ENCODE measurements at places on chromosomes 5 and 9.

GRCh38 chr5:175752826-175753535 is 95.1 kb downstream of the HRH2 start:
- DNase-seq: no peak

- no peak for DNase-seq
These were observed 190.6 kb upstream of the MAP3K1 start for GRCh38 chr5:56624751-56625150.

- DNase-seq: no peak
These were observed 70.8 kb upstream of the COL5A1 start for GRCh38 chr9:134570711-134571325.

DNA sequence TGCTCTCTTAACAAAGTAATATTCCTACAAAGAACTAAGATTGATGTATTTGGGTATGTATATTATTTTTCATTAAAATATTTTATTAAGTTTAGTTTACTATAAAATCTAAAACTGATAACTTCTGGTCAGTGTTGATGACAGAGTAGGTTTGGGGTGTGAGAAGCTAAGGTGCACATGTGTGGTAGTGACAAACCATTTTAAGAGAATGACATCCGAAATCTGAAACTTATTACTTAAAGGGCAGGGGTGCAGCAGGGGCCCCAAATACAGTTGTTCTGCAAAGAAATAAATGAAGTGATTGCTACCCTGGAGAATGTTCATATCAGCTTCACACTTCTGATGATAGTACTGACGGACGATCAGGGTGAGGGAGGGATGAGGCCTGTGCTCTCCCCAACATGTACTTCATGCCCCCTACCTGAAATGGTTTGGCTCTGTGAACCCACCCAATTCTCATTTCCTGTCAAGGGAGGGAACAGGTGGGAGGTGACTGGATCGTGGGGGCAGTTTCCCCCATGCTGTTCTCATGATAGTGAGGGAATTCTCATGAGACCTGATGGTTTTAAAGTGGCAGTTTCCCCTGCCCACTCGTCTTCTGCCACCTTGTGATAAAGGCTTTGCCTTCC is 125.3 kb upstream of the RFX3 start:
- no peak for DNase-seq

DNA sequence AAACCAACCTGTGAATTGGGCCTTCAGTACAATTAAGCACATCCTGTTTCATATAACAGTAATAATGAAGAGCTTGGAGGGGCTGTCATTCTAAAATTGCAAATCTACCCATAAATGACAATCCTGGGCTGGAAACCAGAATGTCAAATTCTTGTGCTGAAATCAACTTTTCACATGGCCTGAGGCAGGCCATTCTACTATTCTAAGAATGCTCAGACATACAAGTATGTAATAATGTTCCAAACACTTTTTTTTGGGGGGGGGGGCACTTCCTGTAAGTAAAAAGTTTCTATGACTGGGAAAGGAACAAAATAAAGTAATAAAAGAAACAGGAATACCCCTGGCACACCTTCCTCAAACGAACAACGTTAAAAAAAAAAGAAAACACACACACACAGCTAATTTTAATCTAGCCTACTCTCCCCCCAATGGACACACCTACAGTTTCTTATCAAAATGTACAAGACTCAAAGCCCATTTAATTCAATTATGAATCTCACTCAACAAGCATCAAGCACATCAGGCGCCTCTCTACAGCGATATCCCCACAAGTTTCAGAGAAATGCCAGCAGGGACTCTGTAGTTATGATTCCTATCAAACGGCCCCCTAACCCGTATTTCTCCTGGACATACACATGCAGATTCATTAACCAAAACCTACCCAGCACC is 1.4 kb downstream of the ETF1 start:
- DNase-seq: peak; percentile 30

DNA sequence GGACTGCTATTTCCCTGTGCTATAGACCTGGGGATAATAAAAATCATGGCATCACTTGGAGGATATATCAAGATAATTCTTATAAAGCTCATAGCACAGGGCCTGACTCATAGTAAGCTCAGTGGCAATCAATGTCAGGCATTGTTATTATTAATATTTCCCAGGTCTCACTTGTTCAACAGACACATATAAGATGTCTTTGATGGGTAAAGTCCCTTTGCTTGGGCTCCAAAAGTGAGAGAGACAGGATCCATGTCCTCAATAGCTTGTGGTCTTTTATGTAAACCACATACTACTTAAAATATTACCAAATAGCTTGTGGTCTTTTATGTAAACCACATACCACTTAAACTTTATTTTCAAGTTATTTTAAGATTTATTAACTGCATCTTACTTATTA is 11.2 kb downstream of the SH3RF2 start:
- no peak for DNase-seq

DNA sequence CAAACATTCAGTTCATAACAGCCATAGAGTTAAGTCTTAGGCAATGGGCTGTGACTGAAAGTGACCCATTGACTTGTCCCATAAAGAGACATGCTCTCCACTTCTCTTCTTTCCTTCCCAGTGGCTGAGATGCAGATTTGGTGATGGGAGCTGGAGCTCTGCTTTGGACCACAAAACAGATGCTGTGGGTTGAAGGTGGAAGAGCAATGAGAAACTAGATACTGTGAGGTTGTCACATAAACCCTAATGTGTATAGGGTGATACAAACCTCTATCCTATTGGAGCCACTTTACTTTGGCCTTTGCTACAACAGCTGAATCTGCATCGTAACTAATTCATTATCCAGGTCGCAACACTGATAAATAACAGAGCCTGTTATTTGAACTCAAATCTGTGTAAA is 192.0 kb downstream of the TTC39B start:
- no peak for DNase-seq

DNA sequence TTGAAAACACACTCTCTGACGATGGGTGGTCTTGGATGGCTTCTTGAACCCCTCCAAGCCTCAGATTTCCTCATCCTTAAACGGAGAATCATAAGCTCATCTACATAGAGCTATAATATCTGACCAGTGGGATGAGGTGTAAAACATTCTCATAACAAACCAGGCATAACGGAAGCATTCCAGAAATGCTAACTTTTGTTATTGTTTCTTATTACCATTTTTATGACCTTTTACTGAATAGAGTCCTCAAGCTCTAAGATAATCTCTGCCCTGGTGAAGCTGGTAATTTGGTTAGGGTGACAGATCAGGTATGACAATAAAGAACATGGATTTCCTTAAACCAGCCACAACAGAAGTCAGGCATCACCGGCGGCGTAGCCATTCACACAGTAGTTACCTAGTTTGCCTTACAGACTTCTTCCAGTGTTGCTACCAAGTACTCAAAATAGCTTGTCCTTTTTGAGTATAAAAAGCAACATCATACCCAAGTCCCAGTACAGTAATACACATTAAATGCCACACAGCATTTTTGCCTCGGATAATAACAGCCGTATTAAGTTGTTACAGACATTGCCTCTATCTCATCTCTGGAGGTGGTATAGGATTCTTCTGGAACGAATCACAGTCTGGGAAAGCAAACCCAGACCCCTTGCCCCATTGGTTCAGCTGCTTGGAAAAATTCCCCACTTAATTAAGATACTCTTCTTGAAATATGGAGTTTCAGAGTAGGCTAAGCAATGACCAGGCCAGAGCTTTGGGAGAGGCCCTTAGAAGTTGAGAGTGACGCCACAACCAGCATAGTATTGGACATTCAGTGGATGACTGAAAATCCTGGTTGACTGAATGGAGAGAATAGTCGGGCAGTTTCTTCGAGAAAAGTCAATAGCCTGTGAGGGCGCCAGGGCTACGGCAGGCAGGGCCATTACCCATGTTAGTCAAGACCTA is 252.5 kb downstream of the SLIT3 start:
- no peak for DNase-seq

GRCh38 chr9:112786829-112787520 is 36.4 kb downstream of the SNX30 start:
- DNase-seq: no peak

- DNase-seq: no peak
These were observed 578.4 kb downstream of the SLCO4C1 start for GRCh38 chr5:101717721-101718120.

DNA sequence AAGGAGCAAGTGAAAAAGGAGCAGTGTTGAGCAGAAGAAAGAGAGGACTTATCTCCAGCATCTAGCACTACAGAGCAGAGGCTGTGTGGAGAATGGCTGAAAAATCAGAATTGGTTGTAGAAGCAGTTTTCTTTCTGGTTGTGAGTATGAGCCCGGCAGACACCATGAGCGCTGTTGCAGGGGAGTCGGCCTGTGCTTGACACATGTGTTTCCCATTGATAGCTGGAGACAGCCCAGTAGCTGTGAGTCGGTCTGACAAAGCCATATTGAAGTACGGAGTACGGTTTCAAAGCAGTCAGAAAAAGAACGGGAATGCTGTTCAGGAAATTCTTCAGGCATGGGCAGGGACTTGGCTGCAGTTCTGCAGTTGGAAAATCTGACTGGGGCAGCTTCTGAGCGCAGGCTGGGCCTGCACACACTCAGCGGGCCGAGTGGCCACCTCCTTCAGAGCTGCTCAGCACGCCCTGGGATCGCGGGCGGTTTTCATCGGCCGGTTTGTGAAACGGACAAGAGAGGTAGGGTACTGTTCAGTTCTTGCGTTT is at the start of gene SGCD:
Gene SGCD, plus strand, starts transcription at position 447 of the 542 bp plus-strand sequence.
- peak; percentile 32 for DNase-seq

DNA sequence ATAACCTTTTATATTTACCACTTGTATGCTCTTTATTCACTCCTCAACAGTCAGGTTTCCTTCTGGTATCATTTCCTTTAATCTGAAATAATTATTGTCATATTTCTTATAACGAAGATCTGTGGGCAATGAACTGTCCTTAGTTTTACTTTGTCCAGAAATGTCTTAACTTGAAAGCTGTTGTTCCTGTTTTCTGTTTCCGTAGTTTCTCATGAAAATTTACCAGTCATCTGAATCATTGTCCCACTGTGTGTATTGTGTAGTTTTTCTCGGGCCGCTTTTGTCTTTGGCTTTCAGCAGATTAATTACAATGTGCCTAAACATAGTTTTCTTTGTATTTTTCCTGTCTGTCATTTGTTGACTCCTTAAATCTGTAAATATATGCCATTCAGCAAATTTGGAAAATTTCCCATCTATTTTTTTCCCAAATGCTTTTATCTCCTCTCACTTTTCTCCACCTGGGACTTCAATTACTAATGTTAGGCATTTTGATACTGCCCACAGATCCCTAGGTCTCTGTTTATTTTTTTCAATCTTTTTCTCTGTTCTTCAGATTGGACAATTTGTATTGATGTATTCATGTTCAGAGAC is 74.9 kb downstream of the PDE8B start:
- no peak for DNase-seq

- DNase-seq: peak; percentile 30
These were observed 3.7 kb downstream of the MCTP1 start for GRCh38 chr5:95281226-95281625.

GRCh38 chr9:93366119-93366447 is 85.4 kb upstream of the FAM120A start:
- DNase-seq: no peak

DNA sequence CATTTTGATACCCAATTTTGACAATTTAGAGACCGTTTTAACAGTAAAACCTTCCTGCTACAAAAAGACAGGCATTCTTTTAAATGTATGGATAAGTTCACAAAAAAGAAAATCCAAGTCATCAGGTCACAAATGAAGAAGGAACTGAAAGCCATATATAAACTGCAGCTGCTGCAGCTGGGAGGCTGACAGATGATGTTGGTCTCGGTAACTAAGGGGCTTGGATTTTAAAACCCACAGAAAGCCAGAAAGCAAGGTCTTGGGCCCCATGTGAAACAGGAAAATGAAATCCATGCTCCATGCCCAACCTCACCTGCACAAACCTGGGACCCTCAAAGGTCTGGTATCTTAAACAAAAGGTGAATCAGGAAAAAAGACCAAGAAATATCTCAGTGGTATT is 15.7 kb upstream of the C5orf34 start:
- DNase-seq: no peak

- DNase-seq: no peak
These were observed 123.5 kb downstream of the KCNIP1 start for GRCh38 chr5:170627271-170627670.

DNA sequence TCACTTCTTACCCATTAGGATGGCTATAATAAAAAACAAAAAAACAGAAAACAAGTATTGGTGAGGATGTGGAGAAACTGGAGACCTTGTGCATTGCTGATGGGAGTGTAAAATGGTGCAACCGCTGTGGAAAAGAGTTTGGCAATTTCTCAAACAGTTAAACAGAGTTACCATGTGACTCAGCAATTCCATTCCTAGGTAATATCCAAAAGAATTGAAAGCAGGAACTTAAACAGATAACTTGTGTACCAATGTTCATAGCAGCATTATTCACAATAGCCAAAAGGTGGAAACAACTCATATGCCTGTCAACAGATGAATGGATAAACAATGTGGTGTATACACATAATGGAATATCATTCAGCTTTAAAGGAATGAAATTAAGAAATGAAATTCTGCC is 28.9 kb downstream of the DCP2 start:
- peak; percentile 35 for DNase-seq

- no peak for DNase-seq
These were observed 53.3 kb upstream of the RNU6ATAC start for GRCh38 chr9:134217431-134218210.

GRCh38 chr5:68423154-68423811 is 207.7 kb downstream of the PIK3R1 start:
- DNase-seq: no peak

DNA sequence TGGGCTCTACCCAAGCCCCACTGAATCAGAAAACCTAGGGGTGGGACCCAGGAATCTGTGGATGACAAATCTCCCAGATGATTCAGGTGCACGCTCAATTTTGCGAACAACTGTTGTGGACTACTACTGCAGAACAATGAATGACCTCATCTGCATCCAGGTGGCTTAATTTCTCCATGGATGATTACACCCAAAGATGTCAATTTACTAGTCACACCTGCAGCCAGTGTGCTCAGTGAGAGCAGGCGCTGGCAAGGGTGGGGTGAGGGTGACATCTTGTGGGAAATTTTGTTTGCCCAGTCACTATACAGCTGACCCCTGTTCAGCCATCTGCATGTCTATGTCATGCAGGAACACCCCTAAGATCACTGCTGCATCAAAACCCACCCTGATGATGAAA is 118.2 kb downstream of the ENTREP1 start:
- DNase-seq: no peak

GRCh38 chr9:28056466-28056865 is 483.2 kb upstream of the C9orf72 start:
- DNase-seq: no peak

Data from choroid plexus epithelial cell (primary cell).